ENCODE measurements at places on chromosomes 2 and 18. TPM values are rescaled to one million over a fixed set of nuclear protein-coding genes. Genes with fewer than 3 reads are reported as not detected.
A peak's percentile ranks its signal among the peaks of the same experiment; 100 is the strongest.

Gene PDK1
- total RNA-seq: 6.0 TPM

- no peak for DNase-seq
- H3K27me3 ChIP-seq: no peaks in the 10 kb centered on the region
- H3K4me1 ChIP-seq: peaks cover 10% of the 10 kb centered on the region
- H3K36me3 ChIP-seq: no peaks in the 10 kb centered on the region
- no peak overlapping the region for H3K4me3 ChIP-seq
Observed at GRCh38 chr2:191274413-191274815, 29.2 kb downstream of the MYO1B start.

Gene LAMA1
- 2.6 TPM for total RNA-seq

- DNase-seq: no peak
- H3K36me3 ChIP-seq: no peaks in the 10 kb centered on the region
- no peak overlapping the region for H3K4me3 ChIP-seq
Observed at GRCh38 chr2:29055601-29056000, 18.7 kb downstream of the PCARE start.

- H3K4me3 ChIP-seq: no peak overlapping the region
- no peaks in the 10 kb centered on the region for H3K36me3 ChIP-seq
- H3K27me3 ChIP-seq: no peaks in the 10 kb centered on the region
- H3K27ac ChIP-seq: no peak overlapping the region
- H3K4me1 ChIP-seq: no peaks in the 10 kb centered on the region
Observed at GRCh38 chr2:149160195-149160594, 121.7 kb downstream of the LYPD6B start.

DNA sequence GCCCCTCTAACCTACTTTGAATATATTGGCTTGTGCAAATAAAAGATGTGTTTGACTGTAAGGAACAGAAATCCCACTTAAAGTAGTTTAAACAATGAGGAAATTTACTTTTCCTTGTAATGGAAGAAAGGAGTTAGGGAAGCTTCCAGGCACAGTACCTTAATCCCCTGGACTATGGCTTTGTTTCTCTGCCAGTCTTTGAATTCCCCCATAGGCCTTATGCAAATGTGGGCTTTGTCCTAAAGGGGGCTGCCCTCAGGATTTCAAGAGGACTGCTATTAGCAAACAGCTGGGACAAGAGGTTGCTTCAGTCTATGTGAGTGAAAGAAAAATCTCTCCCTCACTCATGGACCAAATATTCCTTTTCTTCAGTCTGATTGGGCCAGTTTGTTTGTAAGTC is 255.1 kb upstream of the THSD7B start:
- no peak overlapping the region for H3K27ac ChIP-seq
- H3K27me3 ChIP-seq: no peaks in the 10 kb centered on the region
- H3K4me3 ChIP-seq: no peak overlapping the region
- DNase-seq: no peak
- no peaks in the 10 kb centered on the region for H3K36me3 ChIP-seq

Gene ACVR2A
- 22.4 TPM for total RNA-seq

GRCh38 chr2:39494784-39495251 is 57.7 kb upstream of the MAP4K3 start:
- DNase-seq: no peak
- peaks cover 10% of the 10 kb centered on the region for H3K4me1 ChIP-seq
- no peaks in the 10 kb centered on the region for H3K36me3 ChIP-seq
- no peak overlapping the region for H3K4me3 ChIP-seq

Gene ABCG8
- not detected for total RNA-seq

Gene SCYGR2
- not detected for total RNA-seq

Gene TANC1
- 42.6 TPM for total RNA-seq

DNA sequence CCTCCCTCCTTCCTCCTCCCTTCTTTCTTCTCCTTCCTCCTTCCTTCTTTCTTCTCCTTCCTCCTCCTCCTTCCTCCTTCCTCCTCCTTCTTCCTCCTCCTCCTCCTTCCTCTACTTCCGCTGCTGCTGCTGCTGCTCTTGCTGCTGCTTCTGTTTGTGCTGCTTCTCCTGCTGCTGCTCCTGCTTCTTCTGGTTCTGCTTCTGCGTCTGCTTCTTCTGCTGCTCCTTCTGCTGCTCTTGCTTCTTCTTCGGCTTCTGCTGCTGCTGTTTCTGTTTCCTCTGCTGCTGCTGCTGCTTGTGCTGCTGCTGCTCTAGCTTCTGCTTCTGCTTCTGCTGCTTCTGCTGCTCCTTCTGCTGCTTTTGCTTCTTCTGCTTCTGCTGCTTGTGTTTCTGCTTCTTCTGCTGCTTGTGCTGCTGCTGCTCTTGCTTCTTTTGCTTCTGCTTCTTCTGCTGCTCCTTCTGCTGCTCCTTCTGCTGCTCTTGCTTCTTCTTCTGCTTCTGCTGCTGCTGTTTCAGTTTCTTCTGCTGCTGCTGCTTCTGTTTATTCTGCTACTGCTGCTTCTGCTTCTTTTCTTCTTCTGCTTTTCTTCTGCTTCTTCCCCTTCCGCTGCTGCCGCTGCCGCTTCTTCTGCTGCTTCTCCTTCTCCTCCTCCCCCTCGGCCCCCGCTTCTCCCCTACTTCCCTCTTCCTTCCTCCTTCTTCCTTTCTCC is 8.6 kb downstream of the SNRNP27 start:
- DNase-seq: peak; percentile 24
- peaks cover 11% of the 10 kb centered on the region for H3K4me1 ChIP-seq
- no peak overlapping the region for H3K4me3 ChIP-seq
- no peaks in the 10 kb centered on the region for H3K27me3 ChIP-seq
- peaks cover 44% of the 10 kb centered on the region for H3K36me3 ChIP-seq

GRCh38 chr2:217870528-217871011 is 132.2 kb downstream of the TNS1 start:
- no peak overlapping the region for H3K4me3 ChIP-seq
- H3K27me3 ChIP-seq: no peaks in the 10 kb centered on the region
- DNase-seq: no peak
- peak overlapping the region; percentile 77 for H3K27ac ChIP-seq
- H3K36me3 ChIP-seq: no peaks in the 10 kb centered on the region

- no peak overlapping the region for H3K27ac ChIP-seq
- DNase-seq: peak; percentile 48
- no peaks in the 10 kb centered on the region for H3K4me1 ChIP-seq
- no peak overlapping the region for H3K4me3 ChIP-seq
Observed at GRCh38 chr2:223465793-223466192, 136.4 kb downstream of the SCG2 start.

DNA sequence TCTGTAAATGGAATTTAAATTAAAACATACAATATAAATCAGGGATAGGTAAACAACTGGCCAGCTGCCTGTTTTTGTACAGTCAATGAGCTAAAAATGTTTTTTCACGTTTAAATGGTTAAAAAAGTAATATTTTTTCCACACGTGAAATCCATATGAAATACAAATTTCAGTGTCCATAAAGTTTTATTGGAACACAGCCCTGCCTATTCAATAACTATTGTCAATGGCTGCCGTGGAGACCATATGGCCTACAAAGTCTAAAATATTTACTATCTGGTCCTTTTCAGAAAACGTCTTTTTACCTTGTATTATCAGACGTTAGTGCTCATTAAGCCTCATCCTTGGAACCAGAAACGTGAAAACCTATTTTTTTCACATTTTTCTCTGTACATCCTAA is 1.3 kb downstream of the TMEM17 start:
- H3K36me3 ChIP-seq: no peaks in the 10 kb centered on the region
- H3K4me3 ChIP-seq: no peak overlapping the region
- no peaks in the 10 kb centered on the region for H3K27me3 ChIP-seq
- no peak overlapping the region for H3K27ac ChIP-seq
- H3K4me1 ChIP-seq: no peaks in the 10 kb centered on the region

DNA sequence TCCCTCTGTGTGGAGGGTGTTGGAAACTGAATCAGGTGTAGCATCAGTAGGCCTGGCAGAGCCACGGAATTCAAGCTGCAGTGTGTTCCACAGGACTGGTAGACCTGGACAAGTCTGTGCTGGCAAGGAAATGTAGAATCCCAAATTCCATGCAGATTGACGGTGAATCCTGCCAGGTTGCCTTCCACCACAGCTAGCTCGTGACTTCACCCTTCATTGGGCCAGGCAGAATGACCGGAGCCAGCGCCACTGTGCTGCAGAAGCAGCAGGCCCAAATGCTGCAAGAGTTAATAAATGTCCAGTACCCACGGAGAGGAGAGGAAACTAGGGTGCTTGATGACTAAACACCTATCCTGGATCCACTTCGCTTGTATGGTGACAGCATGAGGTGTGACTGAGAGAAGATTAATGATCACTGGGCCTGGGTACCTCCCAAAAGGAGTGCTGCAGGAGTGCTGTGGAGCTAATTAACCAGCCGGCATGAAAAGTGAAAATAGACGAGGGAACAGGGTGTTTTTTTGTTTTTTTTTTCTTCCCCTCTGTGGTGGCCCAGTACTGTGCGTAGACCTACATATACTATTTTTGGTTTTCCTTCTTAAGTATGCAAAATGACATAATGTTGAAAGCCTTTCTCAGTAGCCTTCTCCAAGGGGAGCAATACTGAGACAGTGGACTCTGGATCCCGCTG is 122.2 kb downstream of the TANC1 start:
- no peaks in the 10 kb centered on the region for H3K27me3 ChIP-seq
- no peak for DNase-seq
- H3K4me3 ChIP-seq: no peak overlapping the region
- H3K27ac ChIP-seq: peak overlapping the region; percentile 79

- H3K27me3 ChIP-seq: no peaks in the 10 kb centered on the region
- H3K4me3 ChIP-seq: no peak overlapping the region
- H3K4me1 ChIP-seq: no peaks in the 10 kb centered on the region
- DNase-seq: no peak
- no peaks in the 10 kb centered on the region for H3K36me3 ChIP-seq
- no peak overlapping the region for H3K27ac ChIP-seq
Observed at GRCh38 chr2:21023419-21024181, 20.3 kb downstream of the APOB start.

DNA sequence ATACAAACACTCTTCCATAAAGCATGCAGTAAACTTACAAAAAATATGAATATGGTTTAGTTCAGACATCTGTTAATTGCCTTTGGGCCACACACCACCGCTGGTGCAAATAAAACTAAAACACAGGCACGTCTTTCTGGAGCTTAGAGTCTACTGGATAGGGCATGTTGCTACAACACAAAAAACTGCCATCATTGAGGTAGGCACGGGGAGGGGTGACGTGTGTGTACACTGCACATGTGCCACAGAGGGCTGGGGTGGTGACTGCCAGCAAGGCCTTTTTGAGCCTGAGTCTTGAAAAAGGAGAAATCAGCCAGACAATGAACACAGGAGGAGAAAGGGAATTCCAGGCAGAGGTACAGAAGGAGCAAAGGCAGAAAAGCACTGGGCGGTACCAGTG is 5.1 kb downstream of the SERPINE2 start:
- no peak for DNase-seq
- H3K4me3 ChIP-seq: no peak overlapping the region
- H3K27me3 ChIP-seq: peaks cover 26% of the 10 kb centered on the region
- no peak overlapping the region for H3K27ac ChIP-seq
- no peaks in the 10 kb centered on the region for H3K4me1 ChIP-seq
- H3K36me3 ChIP-seq: no peaks in the 10 kb centered on the region

- H3K27me3 ChIP-seq: no peaks in the 10 kb centered on the region
- peaks cover 28% of the 10 kb centered on the region for H3K4me1 ChIP-seq
- H3K36me3 ChIP-seq: no peaks in the 10 kb centered on the region
- DNase-seq: no peak
- no peak overlapping the region for H3K27ac ChIP-seq
Observed at GRCh38 chr18:35410561-35410960, 33.4 kb upstream of the ZNF396 start.

DNA sequence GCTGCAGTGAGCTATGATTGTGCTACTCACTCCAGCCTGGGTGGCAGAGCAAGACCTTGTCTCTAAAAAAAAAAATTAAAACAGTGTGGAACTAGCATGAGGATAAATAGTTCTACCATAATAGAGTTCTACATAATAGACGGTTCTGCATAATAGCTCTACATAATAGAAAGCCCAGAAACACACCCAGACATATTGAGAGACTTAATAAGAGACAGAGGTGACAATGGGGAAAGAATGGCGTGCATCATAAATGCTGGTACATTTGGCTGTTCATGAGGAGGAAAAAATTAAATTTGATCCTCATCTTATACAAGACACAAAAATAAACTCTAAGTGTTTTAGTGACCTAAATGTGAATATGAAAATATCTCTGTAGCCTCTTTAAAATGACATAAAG is 58.5 kb downstream of the PTRHD1 start:
- H3K4me3 ChIP-seq: no peak overlapping the region
- H3K27me3 ChIP-seq: no peaks in the 10 kb centered on the region
- DNase-seq: no peak
- H3K27ac ChIP-seq: no peak overlapping the region
- peaks cover 3% of the 10 kb centered on the region for H3K4me1 ChIP-seq

DNA sequence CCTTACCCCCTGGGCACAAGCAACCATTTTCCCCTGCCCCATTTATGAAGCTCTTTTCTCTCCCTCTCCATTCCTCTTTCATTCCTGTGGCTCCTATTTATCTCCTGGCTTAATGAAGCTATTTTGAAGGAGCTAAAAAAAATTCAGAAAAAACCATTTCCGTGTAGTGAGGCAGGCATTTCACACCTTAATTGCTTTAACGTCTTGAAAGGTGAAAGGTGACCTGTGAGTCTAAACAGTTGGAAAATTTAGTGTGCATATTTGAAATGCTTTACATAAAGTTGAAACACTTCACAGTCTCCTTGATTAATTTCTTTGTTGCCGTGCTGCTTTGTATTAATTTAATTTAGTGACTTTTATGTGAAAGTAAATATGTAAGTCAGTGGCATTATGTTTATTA is 83.6 kb downstream of the LTBP1 start:
- H3K4me1 ChIP-seq: no peaks in the 10 kb centered on the region
- H3K4me3 ChIP-seq: no peak overlapping the region
- no peak for DNase-seq
- H3K27me3 ChIP-seq: no peaks in the 10 kb centered on the region
- no peaks in the 10 kb centered on the region for H3K36me3 ChIP-seq

DNA sequence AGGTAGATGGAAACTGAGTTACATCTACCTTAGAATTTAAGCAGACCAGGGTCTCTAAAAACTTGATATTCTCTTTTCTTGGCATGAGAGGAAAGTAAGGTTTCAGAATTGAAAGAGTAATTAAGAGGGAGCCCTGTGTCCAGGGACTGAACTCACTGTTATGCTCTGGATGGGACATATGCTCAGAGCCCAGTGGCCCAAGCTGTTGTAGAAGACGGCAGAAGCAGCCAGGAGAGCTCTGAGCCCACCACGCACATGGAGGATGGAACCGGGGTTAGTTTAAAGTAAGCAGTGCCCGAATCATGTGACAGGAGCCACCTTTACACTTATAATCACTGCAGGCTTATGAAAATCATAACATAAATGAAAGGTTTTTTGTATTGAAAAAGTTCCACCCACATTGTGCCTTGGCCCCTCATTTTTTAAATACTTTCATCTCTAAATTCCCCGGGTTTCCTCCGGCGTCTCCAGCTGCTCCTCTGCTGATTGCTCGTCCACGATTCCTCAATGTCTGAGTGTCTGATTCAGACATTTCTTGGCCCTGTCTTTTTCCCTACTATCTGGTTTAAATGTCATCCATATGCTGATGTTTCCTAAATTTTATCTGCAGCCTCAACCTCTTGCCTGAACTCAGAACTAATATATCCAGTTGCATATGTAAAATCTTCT is 36.1 kb upstream of the SPTBN1 start:
- H3K4me3 ChIP-seq: no peak overlapping the region
- H3K4me1 ChIP-seq: no peaks in the 10 kb centered on the region
- no peak for DNase-seq
- H3K27me3 ChIP-seq: no peaks in the 10 kb centered on the region
- peak overlapping the region; percentile 19 for H3K27ac ChIP-seq
